A375 (cell line): ENCODE measurements at places on chromosomes 3 and 15. TPM values are rescaled to one million over a fixed set of nuclear protein-coding genes. Genes with fewer than 3 reads are reported as not detected.

The CD200 gene
- 0.82 and 0.91 TPM in 2 replicates for total RNA-seq

The ADGRG7 gene
- not detected in 2 replicates for total RNA-seq

The CCR3 gene
- not detected in 2 replicates for total RNA-seq

The FBXW12 gene
- total RNA-seq, result 0.04 TPM in 1 of 2 replicates, not detected in the other

The ZMYND10 gene
- total RNA-seq, result 1.9 and 4.0 TPM in 2 replicates

The PROS1 gene
- total RNA-seq, result 6.0 and 6.6 TPM in 2 replicates
